ENCODE measurements at places on chromosomes 12 and 14.

GRCh38 chr14:97638864-97639263, 841.7 kb downstream of the VRK1 start:
- DNase-seq: no peak

DNA sequence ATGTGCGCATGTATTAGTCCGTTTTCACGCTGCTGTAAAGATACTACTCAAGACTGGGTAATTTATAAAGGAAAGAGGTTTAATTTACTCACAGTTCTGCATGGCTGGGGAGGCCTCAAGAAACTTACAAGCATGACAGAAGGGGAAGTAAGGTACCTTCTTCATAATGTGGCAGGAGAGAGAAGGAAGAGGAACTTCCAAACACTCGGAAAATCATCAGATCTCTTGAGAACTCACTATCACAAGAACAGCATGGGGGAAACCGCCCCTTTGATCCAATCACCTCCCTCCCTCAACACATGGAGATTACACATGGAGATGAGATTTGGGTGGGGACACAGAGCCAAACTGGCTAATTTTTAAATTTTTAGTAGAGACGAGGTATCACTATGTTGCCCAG, 41.8 kb upstream of the SNX6 start:
- DNase-seq: no peak

- no peak for DNase-seq
These were observed 9.6 kb downstream of the ACADS start for GRCh38 chr12:120735181-120735580.

DNA sequence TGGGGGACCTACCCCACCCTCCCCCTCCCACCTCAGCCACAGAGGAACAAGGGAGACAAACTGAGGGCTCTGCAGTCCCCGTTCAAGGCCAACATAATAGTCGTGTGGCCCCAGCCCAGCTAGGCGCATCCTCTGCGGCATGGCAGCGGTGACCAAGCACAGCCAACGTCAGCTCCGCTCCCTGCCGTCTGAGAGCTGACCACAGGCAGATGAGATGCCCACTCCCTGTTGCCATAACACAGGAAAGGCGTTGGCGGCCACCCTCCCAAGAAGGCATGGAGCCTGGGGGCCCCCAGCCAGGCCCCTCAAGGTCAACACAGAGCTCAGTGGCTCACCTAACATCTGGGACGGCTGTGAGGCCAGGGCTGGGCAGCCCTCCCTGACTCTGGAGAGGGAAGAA, 32.6 kb upstream of the UBC start:
- no peak for DNase-seq

DNA sequence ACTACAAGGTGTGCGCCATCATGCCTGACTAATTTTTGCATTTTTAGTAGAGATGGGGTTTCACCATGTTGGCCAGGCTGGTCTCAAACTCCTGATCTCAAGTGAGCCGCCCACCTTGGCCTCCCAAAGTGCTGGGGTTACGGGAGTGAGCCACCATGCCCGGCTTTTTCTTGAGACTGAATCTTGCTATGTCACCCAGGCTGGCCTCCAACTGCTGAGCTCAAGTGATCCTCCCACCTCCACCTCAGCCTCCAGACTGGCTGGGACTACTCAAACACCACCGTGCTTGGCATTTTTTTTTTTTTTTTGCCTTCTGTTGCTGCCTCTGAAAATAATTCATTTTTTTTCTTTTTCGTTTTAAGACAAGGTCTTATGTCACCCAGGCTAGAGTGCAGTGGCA, 8.2 kb upstream of the ESPL1 start:
- no peak for DNase-seq

- no peak for DNase-seq
These were observed 28.3 kb downstream of the MMAB start for GRCh38 chr12:109544955-109545531.

- DNase-seq: no peak
These were observed 533.7 kb upstream of the SEL1L start for GRCh38 chr14:82067221-82067875.

DNA sequence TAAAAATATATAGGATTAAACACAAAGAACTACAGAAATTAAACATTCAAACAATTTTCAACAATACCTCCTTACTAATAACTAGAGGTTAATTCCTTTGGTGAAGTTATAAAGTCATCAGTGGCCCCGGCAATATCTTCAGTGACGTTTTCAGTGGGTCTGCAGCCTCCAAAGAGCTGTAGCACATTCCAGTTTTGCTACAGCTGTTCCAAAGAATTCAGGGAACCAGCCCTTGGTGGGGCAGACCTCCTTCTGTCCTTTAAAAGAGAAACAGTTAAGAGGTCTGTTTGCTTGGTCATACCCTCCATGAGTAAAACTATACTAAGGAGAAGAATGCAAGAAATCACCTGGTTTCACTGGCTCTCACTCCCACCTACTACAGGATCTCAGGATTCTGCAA, 99.2 kb upstream of the ZDHHC17 start:
- DNase-seq: no peak

DNA sequence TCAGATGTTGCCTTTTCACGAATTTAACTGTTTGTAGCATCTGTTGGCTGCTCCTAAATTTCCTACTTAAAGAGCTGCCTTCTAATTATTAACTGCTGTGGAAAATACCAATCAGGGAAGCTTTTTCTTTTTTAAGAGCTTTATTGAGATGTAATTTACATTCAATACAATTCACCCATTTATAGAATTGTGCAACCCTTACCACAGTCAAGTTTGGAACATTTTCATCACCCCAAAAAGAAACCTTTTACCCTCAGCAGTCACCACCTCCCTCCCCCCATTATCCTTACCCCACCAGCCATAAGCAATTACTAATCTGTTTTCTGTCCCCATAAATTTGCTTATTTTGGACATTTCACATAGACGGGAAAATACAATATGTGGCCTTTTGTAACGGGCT, 1.4 kb downstream of the PCNX4 start:
- no peak for DNase-seq

DNA sequence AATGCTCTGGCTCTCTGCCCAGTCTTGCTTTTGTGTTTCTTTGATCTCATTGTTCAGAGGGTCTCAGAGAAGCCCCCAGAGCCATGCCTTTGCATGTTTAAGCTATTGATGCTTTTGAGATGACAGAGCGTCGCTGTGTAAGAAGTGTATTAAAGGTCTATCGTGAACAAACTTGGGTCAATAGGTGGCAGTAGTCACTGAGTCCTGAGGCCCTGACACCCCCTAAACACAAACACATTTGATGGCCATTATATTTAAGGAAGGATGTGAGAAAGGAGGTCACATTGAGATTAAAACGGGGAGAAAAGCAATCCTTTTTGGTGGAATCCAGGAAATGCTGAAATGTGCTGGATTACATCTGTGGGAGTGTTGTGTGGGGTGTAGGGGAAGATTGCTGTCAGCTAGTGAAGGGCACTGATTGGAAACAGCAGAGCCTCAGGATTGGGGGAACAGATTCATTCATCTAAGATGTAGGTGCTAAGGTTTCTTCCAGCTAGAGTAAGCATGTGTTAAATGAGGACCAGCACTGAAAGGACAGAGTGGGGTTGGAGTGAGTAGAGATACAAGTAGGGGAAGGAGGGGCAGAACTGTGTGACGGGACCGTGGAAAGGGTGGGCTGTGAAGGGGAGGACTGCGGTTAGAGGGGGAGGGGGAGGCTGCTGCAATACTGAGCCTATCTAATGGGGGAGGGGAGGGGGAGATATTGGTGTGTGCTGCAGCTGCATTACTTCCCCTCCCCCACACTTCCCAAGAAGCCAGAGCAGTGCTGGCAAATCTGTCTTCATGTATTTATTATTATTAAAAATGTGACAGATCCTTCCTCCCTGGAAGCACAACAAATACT, 12.7 kb downstream of the NGDN start:
- no peak for DNase-seq

DNA sequence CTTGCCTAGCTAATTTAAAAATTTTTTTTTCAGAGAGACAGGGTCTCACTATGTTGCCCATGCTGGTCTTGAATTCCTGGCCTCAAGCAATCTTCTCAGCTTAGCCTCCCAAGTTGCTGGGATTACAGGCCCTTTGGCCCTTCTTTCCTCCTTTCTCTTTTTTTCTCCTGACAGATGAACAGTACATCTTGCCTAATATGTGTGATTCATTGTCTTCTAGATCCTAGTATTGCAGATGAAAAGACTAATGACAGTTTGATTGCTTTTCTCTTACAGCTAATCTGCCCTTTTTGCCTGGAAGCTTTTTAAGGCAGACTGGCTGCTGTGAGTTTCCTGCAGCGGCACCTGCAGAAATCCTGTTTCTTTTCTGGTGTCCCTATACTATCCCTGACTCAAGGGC, 12.0 kb downstream of the DEPDC4 start:
- DNase-seq: no peak

GRCh38 chr14:94864387-94865195, 94.7 kb upstream of the GSC start:
- no peak for DNase-seq

DNA sequence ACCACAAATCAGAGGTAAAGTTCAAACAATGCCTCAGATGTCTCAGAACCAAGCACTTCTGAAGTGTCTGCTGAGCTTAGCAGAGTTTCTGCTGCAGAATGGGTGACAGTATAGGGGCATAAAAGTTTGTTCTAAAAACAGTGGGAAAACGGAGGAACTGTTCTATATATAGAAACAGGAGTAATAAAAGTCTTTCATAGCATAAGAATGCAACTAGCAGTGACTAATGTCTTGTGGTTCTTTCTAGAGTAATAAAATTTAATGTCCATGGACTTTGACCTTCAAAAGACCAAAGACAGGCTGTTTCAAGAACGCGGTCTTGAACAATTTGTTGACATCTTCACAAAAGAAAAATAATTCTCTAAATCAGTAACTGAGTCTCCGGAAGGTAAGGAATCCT, 107.5 kb upstream of the FAR2 start:
- DNase-seq: no peak

DNA sequence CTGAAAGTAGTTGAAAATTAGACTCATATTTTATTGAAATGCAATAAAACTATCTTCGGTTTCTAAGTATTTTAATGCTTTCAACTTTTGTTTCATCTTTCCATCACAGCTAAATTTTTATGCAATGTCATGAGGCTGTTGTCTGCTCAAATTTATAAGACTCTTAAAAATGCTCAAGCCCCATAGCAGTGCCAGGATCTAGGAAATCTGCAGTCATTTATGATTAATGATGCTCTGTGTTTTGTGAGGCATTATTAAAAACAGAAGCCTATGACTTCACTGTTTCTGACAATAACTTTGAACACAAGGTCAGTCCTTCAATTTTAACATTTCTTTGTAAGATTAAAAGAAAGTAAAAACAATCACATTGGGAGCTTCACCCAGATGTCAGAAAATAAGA, 112.5 kb downstream of the ALX1 start:
- no peak for DNase-seq

- no peak for DNase-seq
These were observed 19.8 kb downstream of the ALDH6A1 start for GRCh38 chr14:74064426-74064825.

DNA sequence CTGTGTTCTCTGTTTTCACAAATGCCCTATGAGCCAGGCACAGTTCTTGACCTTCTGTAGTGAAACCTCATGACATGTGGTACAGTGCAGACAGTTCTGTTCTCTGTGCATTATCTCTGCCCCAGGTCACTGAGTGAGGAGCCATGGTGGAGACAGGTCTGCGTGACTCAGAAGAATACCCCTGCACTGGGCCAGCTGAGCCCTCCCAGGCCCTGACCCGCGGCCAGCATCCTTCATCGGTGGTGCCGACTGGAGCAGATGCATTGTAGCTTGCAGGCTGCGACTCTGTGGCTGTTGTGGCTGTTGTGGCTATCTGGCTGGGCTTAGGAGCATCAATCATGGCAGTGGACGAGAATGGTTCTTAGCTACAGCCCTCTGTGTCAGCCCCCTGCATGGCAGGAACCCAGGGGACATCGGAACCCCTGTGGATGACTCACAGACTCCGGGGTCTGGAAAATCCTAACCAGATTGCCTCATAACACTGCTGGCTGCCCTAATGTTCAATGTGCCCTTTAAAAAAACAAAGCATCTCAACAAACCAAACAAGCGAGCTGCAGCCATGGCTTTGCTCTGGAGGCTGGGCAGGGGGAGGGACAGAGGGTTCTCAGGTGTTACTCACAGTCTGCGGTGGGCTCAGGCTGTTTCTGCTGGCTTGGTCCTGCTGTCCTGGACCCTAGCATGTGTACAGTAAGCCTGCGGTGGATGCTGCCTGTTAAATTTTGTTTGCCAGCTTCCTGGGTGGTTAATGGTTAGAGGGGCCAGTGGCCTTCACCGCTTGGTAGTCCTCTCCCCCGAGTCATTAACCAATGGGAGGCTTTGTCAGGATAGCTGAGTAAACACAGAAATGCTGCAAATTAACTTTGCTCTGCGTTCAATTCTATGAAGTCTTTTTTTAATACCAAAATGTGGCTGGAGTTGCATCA, at the start of gene SERPINA6:
TSS of gene SERPINA6 (minus strand) at position 689 of the 923 bp plus-strand sequence. CDS start 8,688 bp downstream, outside the sequence.
- DNase-seq: no peak

GRCh38 chr14:106843951-106844483, 1317.6 kb downstream of the TMEM121 start:
- peak; percentile 37 for DNase-seq

- no peak for DNase-seq
These were observed 101.3 kb downstream of the FOXN3 start for GRCh38 chr14:89315493-89316470.

GRCh38 chr14:69083181-69083580, 69.7 kb downstream of the DCAF5 start:
- no peak for DNase-seq

DNA sequence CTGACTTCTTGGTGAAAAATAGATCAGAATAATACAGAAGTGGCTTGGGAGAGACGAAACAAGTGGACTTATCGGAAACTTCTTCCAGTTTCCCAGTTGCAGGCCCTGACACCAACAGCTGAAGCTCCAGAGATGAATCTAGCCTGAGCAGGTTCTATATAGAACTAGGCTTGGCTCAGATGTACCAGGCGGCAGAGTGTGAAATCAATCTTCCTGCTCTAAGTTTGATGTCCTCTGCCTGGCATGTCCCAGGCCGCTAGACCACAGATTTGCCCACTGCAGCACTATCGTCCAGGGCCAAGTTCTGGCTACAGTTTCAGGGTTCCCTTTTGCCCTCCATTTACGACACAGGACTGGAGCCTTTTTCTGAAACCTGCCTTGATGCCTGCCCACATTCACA, 91.3 kb upstream of the PLEKHA5 start:
- DNase-seq: no peak

DNA sequence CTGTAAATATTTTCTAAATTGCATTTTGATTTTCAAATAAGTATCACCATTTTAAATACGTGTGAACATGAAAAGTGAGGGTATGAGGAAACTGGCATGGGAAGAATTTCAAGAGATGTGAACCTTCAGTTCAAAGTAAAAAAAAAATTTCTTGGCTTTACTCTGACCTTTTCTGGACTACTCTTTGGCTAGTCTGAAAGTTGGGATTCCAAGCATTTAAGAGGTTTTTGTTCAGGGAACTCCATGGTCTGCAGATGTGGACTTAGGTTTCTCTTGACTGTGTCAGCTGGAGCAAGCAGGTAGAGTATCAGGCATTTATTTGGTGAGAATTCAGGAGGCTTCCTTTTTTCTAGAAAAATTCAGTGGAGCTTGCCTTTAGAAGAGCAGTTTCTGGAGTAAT, 311.6 kb downstream of the LRIG3 start:
- no peak for DNase-seq

DNA sequence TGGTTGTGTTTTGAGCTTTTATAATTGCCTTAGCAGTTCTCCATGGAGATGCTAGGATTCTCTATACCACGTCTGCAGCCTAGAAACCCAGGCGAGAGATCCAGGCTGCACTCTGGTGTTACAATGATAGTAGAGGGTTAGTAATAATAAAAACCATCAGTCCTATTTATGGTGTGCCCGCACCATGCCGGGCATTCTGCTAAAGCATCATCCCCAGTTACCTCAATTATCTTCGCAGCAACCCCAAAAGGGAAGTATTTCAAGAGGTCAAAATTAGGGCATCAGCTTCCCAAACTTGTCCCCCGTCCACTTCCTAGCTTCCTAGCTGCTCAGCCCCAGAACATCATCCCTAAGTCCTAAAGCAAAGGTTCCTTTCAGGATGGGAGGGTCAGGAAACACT, 3.2 kb downstream of the SYNE3 start:
- peak; percentile 0 for DNase-seq
